ENCODE measurements at places on chromosomes 4 and X.

- DNase-seq = no peak
These were observed 47.0 kb upstream of the RAPGEF2 start for GRCh38 chr4:159055833-159056232.

DNA sequence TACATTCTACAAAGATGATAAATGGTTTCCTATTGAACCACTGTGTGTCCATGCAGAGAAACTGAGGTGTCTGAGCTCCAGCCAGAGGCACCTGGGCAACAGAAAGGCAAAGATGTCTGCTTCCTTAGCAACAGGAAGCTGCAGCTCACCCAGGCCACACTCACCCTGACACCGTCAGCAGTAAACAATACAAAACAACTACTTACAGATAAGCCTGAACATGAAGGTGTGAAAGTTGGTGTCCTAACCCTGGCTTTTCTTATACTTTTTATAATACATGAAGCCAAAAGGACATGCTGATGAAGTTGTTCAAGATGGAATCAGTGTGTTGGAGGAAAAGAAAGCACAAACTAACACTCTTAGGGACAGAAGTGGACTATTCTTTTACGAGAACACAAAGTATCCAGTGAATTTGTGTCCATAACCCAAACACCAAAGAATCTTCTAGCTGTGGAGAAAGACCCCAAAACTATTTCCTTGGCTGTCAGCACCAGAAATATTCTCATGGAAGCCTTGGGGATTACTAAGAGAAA lies 117.3 kb downstream of the SYNPO2 start:
- DNase-seq = no peak

GRCh38 chr4:177308847-177309521 lies 690 bp upstream of the NEIL3 start:
- DNase-seq = no peak

- no peak for DNase-seq
These were observed 475.7 kb upstream of the SLIT2 start for GRCh38 chr4:19776021-19776459.

GRCh38 chr4:118682928-118683327 lies 2.3 kb upstream of the METTL14 start:
- DNase-seq = no peak

DNA sequence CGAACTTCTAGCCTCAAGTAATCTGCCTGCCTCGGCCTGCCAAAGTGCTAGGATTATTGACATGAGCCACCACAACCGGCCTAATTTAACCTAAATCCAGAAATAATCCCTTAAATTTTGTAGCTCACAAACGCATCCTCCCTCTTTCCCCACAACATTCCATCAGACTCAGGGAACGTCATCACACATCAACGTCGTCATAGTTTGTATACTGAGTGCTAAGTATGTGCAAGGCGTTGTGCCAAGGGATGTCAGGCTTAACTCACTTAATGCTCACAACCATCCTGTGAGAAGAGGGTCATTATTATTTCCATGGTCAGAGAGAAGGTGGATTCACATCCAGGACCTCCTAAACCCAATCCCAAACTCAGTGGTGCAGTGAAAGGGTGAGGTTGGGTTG lies 9.6 kb upstream of the GSX2 start:
- DNase-seq = no peak

- DNase-seq = no peak
These were observed 74.8 kb downstream of the IL15 start for GRCh38 chr4:141711211-141711610.

DNA sequence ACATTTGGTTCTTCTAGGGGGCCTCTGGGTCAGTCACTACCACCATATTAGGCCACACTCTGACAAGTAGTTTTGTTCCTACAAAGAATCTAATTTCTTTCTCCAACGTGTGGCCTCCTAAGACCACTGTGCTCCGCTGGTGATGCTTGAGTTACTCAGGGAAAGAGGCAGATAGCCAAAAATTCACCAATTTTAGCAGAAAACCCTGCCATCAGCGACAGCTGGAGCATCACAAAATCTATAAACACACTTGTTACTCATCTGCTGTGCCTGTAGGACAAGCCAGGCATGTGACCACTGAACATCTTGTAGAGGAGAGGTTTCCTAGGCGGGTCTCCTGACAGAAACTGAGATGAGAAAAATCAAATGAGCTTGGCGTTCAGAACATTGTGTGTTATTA lies 105.4 kb downstream of the SYNPO2 start:
- DNase-seq = no peak

GRCh38 chr4:5277079-5277478 lies 225.8 kb downstream of the STK32B start:
- DNase-seq = no peak
